ENCODE measurements at places on chromosomes 5 and 9.

DNA sequence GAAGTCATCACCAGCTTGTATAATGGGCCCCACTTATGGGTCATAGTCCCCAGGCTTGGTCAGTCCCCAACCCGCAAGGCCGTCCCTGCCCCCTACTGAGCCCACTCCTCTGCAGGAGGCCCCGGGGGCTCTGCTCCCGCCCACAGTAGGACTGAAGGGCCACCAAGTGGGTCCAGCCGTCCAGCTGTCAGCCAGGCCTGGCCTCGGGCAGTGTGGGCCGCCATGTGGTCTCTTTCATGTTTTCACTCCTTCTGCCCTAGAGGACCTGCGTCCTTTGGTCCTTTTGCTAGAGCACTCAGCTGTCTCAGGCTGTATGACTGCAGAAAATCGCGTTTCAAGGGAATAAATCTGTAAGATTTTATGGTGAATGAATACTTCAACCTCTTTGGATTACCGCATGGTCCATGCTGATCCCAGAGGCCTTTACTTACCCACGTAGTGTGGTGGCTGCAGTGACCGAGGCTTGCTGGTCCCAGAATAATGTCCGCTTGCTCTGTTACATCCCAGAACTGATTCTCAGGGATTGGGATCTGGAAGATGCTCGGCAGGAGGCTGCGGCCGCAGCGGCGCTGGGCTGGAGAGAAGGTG lies 105.7 kb upstream of the FAM120A start:
- no peak overlapping the region for H3K27ac ChIP-seq
- no peak overlapping the region for H3K4me3 ChIP-seq
- H3K27me3 ChIP-seq = peaks cover 26% of the 10 kb centered on the region
- H3K4me1 ChIP-seq = peaks cover 4% of the 10 kb centered on the region

DNA sequence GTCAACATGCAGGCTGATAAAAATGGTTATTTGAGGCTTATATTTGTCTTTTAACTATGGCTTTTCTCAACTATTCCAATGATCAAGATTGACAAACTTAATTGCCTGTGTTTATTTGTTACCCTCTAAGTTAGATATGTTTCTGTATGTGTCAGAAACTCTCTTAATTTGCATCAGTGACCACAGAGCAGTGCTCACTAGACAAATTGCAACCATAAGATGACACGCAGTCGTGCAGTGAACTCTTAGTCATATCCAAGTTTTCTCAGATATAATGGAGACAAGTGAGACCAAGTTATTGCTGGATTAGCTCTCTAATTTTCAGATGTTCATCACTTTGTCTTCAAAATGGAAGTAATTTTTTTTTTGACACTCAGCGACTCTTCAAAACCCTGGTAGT lies 342.2 kb upstream of the RFX3 start:
- no peak overlapping the region for H3K27ac ChIP-seq
- no peaks in the 10 kb centered on the region for H3K4me1 ChIP-seq
- no peak for DNase-seq
- no peaks in the 10 kb centered on the region for H3K36me3 ChIP-seq
- H3K4me3 ChIP-seq = no peak overlapping the region
- peaks cover 20% of the 10 kb centered on the region for H3K27me3 ChIP-seq

DNA sequence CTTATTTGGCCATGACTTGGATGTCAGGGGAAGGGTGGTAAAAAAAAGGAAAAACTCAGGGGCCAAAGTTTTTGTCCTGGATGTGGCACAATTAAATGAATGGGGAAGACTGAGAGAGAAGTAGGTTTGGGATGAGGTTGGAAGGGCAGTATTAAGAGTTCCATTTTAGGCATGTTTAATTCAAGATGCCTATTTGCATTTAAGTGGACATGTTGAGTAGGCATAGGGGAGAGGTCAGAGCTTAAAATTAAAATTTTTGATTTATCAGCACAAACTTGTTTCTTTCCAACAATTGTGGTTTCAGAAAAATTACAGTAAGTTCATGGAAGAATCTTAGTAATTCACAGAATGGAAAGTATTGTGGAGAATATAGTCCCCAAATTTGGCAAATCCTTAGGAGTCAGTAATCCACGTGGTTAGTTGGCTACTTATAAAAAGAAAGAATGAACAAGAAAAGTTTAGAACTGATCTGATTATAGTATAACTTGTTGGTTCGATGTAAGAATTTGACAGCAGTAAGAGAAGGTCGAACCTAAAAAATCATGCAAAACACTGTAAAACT lies 265.9 kb downstream of the SAXO1 start:
- peaks cover 5% of the 10 kb centered on the region for H3K27me3 ChIP-seq
- no peak overlapping the region for H3K27ac ChIP-seq
- H3K4me3 ChIP-seq = no peak overlapping the region
- peaks cover 3% of the 10 kb centered on the region for H3K4me1 ChIP-seq
- no peak for DNase-seq
- H3K36me3 ChIP-seq = no peaks in the 10 kb centered on the region

DNA sequence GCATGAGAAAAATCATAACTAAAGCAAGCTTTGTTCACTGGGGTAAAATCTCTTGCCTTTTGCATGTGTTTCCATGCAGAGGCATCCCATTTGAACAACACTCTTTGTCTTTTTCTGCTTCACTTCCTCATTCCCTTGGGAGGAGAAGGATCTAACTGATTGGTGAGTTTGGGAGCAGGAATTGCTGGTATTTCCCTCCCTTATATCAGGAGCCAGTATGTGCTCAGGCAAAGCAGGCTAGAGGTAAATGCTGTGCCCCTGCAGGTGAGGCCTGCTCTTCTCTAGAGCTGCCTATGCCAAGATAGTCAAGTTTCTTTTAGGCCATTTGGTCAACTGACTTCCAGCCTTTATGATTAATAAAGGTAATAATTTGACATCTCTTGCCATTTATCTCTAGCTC lies 179.9 kb downstream of the COX7C start:
- no peaks in the 10 kb centered on the region for H3K4me1 ChIP-seq
- no peaks in the 10 kb centered on the region for H3K27me3 ChIP-seq
- H3K36me3 ChIP-seq = no peaks in the 10 kb centered on the region
- no peak for DNase-seq

DNA sequence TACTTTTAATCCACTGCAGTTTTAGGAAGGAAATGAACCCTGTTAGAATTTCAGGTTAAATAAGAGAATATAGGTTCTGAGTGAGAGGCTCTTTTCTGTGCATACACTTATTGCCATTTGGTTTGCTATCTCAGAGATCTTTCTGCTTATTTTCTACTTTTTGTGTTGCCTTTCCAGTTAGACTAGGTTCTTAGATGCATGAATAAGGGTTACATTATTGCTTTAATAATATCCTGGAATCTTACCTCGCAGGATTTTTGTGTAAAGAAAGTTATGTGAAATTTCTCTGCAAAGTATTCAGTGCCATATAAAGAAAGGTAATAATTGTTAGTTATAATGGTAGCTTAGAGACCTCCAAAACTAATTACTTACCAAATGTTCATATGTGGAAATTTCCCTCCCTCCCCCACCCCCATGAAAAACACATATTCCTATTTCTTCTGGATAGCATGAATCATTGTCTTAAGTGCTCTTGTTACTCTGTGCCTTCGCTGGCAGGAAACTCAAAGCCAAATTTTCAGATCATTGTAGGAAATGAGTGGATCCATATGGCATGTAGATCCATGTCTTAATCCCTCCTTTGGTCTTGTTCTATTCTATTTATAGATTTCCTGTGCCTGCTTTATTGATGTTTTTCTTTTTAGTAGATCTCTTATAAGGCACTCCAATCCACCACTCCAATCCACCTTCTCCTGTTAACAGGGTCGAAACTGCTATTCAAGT lies 2.7 kb upstream of the APBA1 start:
- H3K4me3 ChIP-seq = no peak overlapping the region
- H3K27me3 ChIP-seq = peaks cover 15% of the 10 kb centered on the region
- no peaks in the 10 kb centered on the region for H3K36me3 ChIP-seq
- peaks cover 3% of the 10 kb centered on the region for H3K4me1 ChIP-seq
- H3K27ac ChIP-seq = no peak overlapping the region

- H3K4me3 ChIP-seq = no peak overlapping the region
- no peaks in the 10 kb centered on the region for H3K36me3 ChIP-seq
- H3K27ac ChIP-seq = no peak overlapping the region
- no peaks in the 10 kb centered on the region for H3K4me1 ChIP-seq
These were observed 20.6 kb upstream of the TPD52L3 start for GRCh38 chr9:6307551-6308096.

DNA sequence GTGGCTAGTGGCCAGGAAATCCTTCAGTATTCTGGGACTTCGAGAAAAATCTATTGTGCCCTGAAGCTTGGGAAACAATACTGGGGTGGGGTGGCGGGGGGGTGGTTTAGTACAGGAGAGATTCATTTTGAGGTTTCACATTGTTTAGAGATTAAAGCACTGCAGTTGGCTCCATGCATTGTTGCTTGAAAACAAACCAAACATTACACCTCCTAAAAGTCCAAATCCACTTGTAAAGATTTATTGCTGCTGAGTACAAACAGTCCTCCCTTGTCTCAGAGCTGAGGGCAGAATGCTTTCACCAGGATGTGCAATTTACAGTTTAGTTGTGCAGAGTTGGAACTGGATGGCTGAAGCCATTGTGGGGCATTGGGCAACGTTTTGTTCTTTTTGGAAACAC lies 49.4 kb downstream of the GGTA1 start:
- H3K36me3 ChIP-seq = no peaks in the 10 kb centered on the region
- no peaks in the 10 kb centered on the region for H3K4me1 ChIP-seq
- DNase-seq = no peak
- no peak overlapping the region for H3K27ac ChIP-seq
